Stimulated activated CD8-positive, alpha-beta memory T cell treated with anti-CD3 and anti-CD28 coated beads, Interleukin-12 subunit alpha, Interleukin-12 subunit beta, amount 100 ng/mL, for 4 hours (primary cell): ENCODE measurements at places on chromosomes 1 and 21.

GRCh38 chr1:174877208-174877673 is 122.5 kb upstream of the CACYBP start:
- DNase-seq, result no peak

DNA sequence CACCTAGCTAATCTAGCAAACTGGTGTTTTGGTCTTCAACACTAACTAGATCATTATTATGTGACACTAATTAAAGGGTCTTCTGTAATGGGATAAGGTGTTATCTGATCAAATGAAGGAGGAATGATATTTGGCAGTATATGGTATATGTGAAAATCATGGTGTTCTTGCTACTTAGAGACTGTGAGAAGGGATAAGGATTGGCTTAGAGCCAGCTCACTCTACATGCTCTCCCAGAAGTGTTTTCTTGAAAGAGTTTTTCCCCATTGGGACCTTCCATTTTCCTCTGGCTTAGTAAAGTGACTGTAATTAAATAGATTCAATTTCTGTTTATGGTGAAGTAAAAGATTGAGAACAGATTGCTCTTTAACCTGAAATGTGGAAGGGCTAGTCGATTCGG is 71.2 kb upstream of the RGL1 start:
- DNase-seq, result no peak

DNA sequence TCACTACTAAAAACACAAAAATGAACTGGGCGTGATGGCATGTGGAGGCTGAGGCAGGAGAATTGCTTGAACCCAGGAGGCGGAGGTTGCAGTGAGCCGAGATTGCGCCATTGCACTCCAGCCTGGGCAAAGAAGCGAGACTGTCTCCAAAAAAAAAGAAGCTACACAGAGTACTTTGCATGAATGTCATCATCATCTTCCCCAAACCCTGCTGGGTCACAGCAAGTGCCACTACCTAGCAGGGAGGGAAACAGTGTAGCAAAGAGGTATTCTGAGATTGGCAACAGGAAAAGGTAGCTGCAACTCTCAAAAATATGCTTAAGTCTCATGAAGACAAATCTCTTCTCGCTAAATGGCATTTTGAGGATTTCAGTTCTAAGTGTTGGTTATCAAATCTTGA is 12.8 kb downstream of the NDC1 start:
- no peak for DNase-seq

DNA sequence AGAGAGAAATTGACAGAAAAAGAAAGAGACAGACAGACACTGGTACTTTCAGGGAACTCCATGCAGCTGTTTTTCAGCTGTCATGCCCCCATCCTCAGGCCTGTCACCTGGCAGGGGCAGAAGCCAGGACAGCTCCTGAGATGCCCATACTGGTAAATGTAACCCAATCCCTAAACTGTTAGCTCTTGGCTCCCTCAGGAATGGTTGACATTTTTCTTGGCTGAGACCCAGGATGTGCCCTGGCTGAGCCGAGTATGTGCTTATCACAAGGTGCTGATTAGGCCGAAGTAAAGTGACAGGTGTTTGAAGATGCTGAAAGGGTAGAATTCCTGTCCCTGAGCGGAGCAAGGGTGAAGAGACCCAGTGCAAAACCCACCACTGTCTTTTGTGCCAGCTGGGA is 50.7 kb downstream of the PGM1 start:
- no peak for DNase-seq

DNA sequence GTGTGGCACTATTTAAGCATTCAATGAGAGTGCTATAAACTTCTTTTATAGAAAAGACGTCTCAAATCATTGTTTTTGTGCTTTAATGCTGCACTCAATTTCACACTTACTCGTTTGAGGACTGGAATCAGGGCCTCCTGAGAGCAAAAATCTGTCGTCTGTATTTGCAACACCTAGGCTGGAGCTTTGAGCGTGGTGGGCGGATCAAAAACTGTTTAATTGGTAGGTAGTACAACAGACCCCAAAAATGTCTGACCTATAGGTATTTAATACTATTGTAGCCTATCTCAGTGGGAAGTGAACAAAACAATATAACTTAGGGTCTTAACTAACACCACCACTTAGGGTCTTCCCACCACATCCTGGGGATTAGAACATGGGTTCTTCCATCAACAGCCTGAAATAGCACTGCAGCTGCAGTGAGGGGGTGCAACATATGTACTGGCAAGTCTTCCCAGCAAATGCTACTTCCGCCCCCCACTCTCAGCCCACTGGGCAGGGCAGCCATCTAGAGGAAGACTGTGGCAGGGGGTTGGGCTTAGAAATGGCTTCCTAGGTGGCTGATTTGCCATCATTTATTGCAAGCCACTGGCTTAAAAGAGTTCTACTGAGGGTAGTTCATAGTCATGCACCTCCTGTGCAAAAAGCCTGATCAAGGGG is 48.3 kb downstream of the CD46 start:
- DNase-seq, result no peak

DNA sequence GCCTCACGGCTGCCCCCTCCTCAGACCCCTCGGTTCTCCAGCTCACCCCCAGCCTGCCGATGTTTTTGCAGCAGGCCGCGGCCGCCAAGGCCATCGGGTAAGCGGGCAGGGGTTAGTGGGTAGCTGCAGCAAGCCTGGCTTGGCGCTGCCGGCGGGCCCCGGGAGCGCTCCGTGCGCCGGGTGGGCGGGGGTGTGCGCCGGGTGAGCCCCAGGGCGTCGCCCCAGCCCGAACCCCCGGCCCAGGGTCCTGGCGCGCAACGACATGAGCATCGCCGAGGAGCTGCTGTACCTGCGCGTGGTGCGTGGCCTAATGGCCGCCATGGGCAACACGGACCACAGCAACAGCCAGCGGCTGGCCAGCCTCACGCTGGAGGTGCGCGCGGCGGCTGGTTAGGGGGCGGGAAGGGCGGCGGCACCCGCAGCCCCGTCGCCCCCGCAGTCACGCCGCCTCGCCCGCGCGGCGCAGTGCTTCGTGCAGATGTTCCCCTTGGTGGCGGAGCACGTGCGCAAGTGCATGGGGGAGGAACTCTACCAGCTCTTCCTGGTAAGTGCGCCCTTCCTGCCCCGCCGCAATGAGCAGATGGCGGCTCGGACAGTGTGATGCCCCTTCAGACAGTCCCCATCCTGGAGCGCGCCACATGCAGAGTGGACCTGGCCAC is 6.5 kb downstream of the RNU5D-1 start:
- no peak for DNase-seq

DNA sequence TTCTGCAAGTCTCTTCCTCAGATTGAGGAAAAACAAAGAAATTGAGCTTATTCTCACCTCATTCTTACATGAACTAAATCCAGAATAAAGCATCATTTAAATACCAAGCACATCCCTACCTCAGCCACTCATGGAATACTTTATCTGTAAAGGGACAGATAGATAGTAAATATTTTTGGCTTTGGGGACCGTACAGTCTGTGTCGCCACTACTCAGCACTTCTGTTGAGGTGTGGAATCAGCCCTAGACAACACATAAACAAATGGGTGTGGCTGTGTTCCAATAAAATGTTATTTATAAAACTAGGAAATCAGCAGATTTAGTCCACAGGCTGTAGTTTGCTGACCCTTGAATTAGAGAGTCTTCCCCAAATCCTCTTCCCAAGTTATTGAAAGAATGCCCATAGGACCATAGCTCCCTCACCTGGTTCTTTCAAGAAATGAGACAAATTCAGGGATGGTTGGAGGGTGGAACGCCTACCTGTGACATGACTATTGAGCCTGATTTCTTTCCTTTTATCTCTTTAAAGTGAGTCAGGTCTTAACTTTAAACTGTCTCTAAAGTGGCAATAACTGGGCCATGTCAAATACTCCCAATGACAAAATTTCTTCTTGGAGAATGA is 878.5 kb downstream of the USP25 start:
- DNase-seq, result no peak

DNA sequence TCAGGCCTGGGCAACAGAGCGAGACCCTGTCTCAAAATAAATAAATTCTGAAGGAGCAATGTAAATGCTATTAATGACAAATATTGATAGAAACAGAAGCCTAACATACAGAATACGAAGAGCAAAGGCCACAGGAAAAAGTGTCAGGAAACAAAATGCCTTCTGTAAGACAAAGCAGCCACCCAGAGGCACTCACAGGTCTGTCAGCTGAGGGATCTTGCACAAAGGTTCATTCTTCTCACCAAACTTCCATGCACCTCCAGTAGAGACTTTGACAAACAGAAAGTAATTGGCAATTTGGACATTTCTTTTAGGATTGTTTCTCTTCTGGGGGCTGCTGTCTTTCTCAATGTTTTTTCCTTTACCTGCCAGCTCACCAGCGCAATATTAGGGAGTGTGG is 1.2 kb upstream of the ALDH9A1 start:
- no peak for DNase-seq

GRCh38 chr1:176957603-176958002 is 206.9 kb downstream of the ASTN1 start:
- no peak for DNase-seq

DNA sequence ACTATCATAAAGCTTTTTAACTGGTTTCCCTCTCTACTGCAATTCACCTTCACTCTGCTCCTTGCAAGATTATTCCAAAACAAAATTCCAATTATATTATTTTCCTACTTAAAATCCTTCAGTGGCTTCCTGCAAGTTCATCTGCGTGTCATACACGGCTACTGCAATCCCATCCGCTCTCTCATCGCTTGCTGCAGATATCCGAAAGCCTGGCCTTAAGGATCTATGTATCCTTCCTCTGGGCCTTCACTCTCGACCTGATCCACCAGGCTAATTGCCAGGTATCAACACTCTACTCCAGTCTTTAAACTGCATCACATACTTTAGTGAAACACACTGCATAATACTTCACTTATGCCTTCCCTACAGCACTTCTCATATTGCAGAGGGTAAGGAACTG is 44.0 kb downstream of the VAV3 start:
- DNase-seq, result no peak

- DNase-seq, result no peak
These were observed 182.3 kb downstream of the CAMTA1 start for GRCh38 chr1:6967431-6968111.

DNA sequence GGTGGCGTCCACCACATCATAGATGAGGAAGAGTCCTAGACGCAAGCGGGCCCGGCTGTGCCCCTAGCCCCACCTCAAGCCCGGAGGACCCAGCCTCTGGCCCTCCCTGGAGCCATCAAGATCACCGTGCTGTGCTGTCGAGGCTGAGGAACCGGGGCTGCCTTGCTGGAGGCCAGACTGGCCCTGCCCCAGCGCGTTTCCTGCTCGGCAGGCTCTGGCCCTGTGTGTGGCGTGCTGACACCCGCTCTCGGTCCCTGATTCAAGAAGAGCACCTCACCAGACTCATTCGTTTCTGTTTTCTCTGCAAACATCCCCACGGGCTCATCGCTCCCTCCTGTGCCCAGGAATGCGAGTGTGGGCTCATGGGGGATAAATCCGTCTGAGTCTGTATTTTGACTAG is 51.1 kb downstream of the GLIS1 start:
- DNase-seq, result no peak

DNA sequence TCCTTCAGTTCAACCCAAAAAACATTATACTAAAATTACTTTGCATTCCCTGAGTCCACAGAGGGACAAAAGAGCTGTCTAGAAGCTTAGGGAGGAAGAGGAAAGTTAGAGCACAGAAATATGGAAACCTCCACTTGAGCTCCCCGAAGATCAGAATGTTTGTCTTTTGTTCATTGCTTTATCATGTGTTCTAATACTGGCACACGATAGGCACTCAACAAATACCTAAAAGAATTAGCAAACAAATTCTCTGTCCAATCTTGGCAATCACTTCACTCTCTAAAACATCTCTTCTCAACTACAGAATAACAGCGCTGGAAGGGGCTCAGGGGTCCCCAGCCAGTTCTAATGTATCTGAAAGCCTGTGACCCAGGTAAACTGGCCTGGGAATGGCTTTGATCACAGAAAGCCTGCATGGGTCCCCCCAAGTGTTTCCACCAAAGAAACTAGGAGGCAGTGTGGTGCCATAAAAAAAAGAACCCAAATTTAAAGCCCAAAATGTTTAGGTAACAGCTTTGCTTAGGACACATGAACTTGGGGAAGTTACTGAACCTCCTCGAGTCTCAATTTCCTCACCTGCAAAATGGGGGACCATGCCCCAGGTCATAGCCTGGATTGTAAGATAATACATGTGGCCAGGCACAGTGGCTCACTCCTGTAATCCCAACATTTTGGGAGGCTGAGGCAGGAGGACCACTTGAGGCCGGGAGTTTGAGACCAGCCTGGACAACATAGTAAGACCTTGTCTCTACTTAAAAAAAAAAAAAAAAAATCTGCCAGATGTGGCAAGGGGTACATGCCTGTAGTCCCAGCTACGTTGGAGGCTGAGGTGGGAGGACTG is 45.8 kb downstream of the SSBP3 start:
- DNase-seq, result no peak

GRCh38 chr1:58409890-58410289 is 136.6 kb downstream of the OMA1 start:
- DNase-seq, result no peak
